CD4-positive, alpha-beta T cell (primary cell): ENCODE measurements at places on chromosomes 12 and 14. TPM values are rescaled to one million over a fixed set of nuclear protein-coding genes. Genes with fewer than 3 reads are reported as not detected.

The TSHR gene
- total RNA-seq, result not detected

GRCh38 chr12:57521525-57522010 is 1.1 kb upstream of the MBD6 start:
- H3K27me3 ChIP-seq, result no peaks in the 10 kb centered on the region
- peak overlapping the region; percentile 66 for H3K4me3 ChIP-seq
- H3K27ac ChIP-seq, result peak overlapping the region; percentile 97
- peaks cover 76% of the 10 kb centered on the region for H3K4me1 ChIP-seq
- H3K36me3 ChIP-seq, result peaks cover 40% of the 10 kb centered on the region
- DNase-seq, result no peak

DNA sequence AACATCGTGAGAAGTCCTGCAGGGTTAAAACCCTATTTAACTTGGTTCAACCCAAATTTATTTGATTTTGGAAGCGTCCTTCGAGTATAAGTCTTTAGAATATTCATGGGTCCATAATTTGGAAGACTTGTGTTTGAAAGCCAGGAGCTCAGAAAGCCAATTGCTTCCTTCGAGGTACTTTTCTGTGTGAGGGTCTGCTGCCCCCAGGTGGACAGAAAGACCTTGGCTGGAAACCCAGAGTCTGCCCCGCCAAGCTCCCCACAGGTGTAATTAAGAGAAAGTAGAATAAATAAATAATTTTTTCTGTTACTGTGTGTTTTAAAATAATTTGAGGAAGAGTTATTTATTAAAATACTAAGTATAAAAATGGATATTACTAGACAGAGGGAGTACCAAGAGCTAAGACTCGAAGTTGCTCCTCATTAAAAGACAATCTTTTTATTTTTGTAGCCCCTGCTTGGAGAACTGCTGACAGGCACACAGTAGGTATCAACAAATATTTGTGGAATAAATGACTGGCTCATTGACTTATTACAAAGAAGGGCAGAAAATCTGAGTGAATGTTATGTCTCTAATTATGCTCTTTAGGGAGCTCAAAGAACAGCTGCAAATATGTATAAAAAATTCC is 105.8 kb downstream of the PAH start:
- no peak overlapping the region for H3K4me3 ChIP-seq
- no peak overlapping the region for H3K27ac ChIP-seq
- no peaks in the 10 kb centered on the region for H3K27me3 ChIP-seq
- no peak for DNase-seq

DNA sequence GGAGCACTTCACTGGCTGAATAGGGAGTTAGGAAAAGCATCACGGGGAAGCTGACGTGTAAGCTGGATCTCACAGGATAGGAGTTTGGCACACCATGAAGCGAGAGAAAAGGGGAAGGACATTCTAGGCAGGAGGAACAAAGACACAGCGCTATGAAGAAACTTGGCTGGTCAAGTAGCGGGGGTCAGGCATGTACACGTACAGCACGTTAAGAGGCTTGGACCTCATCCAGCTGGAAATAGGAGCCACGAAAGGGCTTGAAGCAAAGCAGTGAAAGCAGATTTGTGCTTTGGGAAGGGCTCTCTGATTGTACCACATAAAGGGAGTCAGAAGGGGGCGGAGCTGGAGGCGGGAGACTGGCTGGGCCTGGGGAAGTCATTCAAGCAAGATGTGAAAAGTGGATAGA is 19.6 kb upstream of the GALNT8 start:
- no peaks in the 10 kb centered on the region for H3K4me1 ChIP-seq
- DNase-seq, result no peak
- H3K36me3 ChIP-seq, result peaks cover 2% of the 10 kb centered on the region
